ENCODE measurements at places on chromosomes 11 and 22.

DNA sequence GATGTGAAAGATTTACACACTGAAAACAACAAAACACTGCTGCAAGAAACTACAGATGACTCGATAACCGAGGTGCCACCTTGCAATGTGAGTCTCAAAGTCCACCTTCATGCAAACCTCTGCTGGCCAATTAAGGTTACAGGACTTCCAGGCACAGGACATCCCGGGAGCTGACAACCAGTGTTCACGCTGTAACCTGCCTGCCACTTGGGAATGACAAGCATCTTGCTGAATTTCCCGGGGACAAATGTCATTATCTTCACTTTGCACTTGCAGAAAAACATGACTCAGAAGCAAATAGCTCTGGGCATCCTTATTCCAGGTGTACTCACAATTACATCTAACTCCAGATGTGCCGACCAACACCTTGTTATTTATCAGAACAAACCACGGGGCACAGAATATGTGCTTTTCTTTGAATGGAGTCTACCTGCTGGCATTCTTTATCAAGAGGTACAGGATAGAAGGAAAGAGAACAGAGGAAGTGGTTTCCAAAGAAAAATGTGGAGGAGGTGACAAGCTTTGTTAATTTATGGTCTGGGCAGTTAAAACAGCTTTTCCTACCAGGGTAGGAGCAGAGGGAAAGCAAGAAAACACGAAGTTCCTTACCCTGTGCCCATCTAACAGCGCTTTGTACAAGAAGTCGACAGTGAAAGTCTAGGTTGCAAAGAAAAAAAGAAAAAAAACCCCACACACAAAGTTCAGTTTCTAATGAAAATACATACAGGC, 72.3 kb downstream of the SHANK2 start:
- DNase-seq, result peak; percentile 50

- DNase-seq, result no peak
These were observed 117.4 kb upstream of the NECTIN1 start for GRCh38 chr11:119846374-119846773.

- DNase-seq, result no peak
These were observed 1.9 kb upstream of the CYB5R3 start for GRCh38 chr22:42651134-42651533.

DNA sequence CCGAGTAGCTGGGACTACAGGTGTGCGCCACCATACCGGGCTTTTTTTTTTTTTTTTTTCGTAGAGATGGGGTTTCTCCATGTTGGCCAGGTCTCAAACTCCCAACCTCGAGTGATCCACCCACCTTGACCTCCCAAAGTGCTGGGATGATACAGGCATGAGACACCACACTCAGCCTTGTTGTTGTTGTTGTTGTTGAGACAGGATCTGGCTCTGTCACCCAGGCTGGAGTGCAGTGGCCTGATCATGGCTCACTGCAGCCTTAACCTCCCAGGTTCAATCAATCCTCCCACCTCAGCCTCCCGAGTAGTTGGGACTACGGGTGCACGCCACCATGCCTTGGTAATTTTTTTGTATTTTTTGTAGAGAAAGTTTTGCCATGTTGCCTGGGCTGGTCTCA, 23.4 kb upstream of the CLDN5 start:
- no peak for DNase-seq

DNA sequence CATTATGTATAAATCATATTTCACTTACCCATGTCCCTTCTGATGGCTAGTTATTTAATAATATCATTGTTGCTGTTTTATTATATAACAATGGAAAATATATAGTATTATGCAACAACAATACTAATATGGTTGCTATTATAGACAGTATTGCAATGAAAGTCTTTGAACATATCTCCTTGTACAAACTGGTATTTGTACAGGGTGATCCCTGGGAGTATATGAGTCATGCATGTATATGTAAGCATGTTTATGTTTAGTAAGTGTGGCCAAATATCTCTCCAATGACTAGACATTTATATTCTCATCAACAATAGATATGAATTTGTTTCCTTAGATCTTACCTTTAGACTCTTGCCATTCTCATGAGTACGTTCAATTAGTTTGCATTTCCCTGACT, 55.9 kb downstream of the KCNC1 start:
- no peak for DNase-seq

DNA sequence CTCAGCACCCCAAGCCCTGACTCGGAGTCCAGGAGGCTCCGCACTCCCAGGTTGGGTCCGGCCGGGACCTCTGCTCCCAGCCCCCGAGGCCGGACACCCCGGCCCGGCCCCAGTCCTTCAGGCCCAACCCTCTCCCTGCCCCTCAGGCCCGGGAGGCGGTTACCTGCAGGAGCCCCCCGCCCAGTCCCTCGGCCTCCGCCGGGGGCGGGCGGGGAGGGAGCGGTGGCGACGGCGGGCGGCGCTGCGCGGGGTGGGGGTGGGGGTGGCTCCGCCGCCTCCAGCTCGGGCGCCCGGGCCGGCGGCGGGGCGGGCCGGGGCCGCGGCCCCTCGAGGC, 310 bp downstream of the TCF20 start:
- DNase-seq, result peak; percentile 31

GRCh38 chr11:73070653-73071052, 71.5 kb downstream of the FCHSD2 start:
- no peak for DNase-seq

- no peak for DNase-seq
These were observed 145.7 kb upstream of the TEAD1 start for GRCh38 chr11:12528487-12528886.
